ENCODE measurements at places on chromosomes 4 and X.

DNA sequence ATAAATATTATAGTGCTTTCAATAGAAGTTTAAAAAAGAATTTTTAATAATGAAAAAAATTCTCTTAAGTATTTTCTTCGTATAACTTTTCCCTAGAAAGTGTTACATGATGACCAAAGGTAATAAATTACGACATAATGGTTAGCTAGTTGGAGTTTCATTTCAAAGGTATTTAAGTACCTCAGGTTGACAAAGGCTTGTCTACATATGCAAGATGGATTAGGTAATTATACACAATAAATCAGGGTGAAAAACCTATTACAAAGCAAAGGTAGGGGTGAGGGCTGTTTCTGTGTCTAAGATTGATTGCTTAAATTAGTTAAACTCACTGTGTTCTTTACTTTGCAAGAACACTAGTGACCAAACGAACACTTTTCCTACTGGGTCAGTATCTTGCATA is 508.5 kb upstream of the FAT1 start:
- DNase-seq = no peak

- DNase-seq = no peak
Measured at GRCh38 chr4:132317923-132318322, 831.2 kb upstream of the PCDH10 start.

DNA sequence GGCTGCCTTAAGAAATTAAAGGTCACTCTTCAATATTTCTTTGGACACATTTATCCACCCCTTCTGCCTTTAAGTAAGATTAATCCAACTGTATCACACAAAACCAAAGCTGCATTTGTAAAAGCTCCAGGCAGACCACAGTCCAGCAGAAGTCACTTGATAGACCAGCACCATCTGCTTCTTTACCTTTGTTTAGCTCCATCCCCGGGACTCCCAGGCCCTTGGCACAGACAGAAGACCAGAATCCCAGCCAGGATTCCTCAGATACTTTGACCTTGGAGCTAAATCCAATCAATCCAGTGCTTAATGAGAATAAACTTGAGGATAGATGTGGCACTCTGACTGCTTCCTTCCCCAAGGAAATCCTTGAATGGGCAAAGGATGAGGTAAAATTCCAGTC is 333.1 kb upstream of the RASGEF1B start:
- no peak for DNase-seq

- DNase-seq = no peak
Measured at GRCh38 chrX:95907081-95907480, 777.6 kb upstream of the DIAPH2 start.

DNA sequence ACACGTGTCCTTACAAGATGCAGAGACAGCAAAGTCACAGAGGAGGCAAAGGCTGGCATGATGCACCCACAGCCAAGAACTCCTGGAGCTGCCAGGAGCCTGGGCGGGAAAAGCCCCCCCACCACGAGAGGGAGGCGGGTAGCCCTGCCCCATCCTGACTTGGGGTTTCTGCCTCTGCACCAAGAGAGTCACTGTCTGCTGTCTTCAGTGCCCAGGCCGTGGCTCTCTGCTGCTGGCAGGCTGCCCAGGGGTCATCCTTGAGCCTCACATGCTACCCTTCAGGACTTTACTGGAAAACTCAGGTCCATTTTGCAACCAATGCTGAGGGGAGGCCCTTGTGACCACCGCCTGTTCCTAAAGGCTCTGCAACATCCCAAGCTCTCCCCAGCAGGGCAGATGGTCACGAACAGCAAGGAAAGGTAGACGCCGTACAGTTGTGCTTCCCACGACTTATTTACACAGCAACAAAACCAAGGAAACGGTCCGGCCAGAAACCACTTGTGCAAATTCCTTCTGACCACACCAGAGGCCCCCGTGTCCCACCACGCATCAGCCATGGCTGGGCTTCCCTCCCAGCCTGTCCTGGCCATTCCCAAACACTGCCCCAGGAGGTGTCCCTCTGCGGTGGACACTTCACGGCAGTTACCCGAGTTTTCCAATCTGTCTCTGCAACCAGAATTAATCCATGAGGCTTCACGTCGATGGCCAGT is 56.9 kb downstream of the ACOX3 start:
- DNase-seq = no peak

GRCh38 chr4:111601671-111602070 is 543.6 kb upstream of the FAM241A start:
- DNase-seq = no peak

DNA sequence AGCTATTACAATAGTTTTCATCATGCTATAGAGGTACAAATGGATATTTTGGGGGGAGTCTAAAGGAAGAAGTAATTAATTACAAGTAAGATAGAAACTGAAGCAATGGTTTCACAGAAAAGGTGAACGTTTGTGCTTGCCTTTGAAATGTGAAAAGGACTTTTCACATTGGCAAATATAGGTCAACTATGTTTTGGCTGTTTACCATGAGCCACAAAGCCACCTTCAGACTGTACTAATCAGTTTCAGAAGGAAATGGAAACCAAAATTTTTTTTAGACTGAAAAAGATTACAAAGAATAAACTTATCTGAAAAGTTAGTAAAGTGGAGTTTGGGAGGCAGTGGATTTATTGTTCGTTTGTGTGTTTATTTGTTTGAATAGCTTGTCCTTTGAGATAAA is 32.1 kb downstream of the SYTL5 start:
- no peak for DNase-seq

- DNase-seq = no peak
Measured at GRCh38 chrX:27186671-27187070, 276.5 kb downstream of the PPP4R3C start.

GRCh38 chr4:617644-618641 is 7.4 kb upstream of the PDE6B start:
- DNase-seq = no peak

- DNase-seq = no peak
Measured at GRCh38 chr4:14054391-14054790, 426.9 kb upstream of the BOD1L1 start.

GRCh38 chrX:135477576-135477975 is 42.9 kb upstream of the INTS6L start:
- DNase-seq = peak; percentile 0

DNA sequence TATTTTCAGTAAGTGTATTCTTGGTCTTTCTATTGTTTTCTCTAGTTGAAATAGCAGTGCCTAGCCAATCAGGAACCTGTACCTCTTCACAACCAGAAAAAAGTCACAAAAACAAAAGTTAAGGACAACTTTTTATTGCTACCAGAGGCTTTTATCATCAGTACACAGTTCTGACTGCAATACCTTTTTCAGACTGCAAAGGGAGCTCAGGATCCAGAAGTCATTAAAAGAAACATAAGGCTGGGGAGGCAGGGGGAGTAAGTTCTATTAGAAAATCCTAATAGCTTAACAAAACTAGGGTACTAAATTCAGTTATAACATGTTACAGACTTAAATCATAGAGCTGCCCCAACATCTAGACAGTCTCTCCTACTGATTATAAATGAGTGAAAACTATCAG is 28.8 kb downstream of the CCNI start:
- DNase-seq = no peak

- DNase-seq = no peak
Measured at GRCh38 chr4:134024251-134024650, 177.3 kb downstream of the PABPC4L start.

- no peak for DNase-seq
Measured at GRCh38 chr4:138259824-138260223, 17.7 kb upstream of the SLC7A11 start.

DNA sequence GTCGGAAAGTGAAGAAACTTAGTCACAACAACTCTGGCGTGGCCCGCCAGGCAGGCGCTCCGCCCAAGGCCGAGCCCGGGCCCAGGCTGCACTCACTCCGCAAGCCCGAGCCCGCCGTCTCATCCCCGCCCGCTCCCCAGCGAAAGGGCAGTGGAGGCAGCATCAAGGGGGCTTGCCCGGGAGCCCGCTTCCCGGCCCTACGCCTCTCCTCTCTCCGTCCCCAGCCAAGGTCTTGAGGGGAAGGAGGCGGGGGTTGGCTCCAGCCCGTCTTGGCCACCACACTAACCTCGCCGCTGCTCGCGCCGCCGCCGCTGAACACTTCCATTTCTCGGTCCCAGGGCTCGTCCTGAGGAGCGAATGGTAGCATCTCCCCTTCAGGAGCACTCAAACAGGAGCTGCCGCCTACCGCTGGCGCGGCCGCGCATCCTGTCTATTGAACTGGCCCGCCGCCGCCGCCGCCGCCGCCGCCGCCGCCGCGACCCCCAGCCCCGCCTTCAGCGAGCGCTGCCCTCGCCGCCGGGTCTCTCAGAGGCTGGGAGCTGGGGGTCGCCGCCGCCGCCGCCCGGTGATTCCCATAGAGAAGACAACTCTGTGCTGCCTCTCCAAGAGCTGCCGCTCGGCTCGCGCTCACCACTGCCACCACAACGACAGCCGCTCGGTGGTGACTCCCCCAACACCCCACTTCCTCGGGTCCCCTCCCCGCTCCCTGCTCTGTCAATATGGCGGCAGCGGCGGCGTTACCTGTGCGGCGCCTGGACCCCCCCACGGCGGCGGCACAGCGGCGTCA is at the start of gene RPS6KA6:
TSS of gene RPS6KA6 (minus strand) at position 667 of the 787 bp plus-strand sequence. CDS start at position 367, 300 bp downstream.
- peak; percentile 45 for DNase-seq

DNA sequence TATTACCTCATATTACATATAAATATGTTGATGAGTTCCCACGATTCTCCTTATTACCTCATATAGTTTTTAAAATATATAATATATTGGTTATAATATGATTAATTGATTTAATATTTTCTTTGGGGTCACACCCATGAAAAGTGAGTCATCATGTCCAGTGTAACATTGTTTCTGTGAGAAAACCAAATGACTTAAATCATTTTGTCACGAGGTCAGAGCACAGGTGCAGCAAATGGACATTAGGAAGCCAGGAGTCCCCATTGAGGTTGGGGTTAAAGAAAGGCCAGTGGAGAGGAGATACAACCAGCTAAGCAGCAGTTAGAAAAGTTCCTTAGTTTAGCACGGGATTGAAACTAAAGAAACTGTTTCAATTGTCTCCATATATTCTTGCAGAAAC is 133.9 kb upstream of the RAPGEF2 start:
- no peak for DNase-seq

DNA sequence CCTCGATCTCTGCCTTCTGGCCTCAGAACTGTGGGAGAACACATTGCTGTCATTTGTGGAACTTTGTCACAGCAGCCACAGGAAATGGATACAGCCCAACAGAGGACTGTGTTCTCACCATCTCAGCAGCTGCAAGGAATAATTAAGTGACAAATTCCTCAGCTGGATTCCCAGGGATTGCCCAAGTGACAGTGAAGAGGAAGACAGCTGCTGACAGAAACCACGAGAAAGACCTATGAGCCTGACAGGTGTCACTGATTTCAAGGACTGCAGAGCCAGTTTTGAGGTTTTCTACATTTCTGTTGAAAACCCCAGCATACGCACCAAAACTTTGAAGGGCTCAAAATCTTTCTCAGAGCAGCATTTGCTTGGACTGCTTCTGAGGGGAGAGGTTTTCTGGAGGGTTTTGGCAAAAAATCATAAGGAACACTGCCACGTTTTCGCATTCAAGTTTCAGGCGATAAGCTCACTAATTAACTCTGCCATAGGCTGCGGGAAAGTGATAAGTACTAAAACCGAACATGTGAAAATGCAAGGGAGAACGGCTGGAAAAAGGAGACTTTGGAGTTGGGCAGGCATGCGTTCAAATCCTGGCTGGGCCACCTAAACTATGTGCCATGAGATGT is 88.8 kb downstream of the DRD5 start:
- DNase-seq = no peak

DNA sequence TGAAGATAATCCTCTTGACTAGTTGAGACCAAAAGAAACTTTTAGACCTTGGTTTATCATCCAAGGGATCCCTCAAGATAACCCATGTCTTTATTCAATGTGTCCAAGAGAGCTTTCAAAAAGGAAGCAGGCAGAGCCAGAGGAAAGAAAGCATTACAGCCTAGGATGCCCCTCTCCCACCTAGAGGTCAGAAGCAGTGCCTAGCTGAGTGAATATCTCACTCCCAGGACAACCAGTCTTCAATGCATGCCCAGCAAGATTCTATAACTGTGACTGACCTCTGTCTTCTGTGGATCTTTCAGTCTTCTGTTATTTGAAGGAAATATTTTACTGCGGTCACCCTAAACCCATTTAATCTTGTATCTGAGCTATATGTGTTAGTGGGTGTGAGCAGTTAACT is 537.2 kb upstream of the CPEB2 start:
- DNase-seq = no peak

DNA sequence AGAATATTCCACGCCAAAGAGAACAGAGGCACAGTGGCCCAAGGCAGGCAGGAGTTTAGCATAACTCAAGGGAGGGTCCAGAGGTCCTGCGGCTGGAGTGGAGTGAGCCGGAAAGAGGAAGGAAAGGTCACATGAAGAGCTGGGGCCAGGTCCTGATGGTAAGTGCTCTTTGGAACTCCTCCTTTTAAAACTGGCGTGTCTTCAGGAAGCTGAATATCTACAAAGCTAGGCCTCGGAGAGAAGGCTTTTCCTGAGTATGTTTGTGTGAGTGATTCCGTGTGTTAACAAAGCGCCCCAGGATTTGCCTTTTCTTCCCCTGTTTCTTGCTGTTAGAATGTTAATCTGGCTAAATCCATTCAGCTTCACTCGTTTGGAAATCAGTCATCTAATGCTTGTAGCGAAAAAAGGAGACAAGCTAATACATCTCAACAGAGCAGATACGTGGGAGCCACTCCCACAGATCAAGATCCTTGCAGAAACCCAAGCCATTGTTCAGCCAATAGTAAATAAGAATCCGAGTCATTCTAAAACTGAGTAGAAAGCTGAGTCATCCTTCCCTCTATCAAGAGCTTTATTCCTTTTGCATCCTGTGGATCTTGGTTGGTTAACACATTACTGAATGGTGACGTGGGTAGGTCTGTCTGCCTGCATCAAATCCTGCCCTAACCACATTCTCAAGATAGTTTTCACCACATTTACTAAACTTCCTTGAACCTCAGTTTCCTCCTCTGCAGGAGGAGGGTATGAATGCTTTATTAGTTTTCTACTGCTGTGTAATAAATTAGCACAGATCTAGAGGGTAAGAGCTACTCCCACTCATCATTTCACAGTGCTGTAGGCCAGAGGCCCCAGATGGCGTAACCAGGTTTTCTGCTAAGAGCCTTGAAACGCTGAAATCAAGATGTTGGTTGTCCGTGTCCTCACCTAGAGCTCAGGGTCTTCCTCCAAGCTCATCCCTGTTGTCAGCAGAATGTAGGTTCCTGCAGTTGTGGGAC is 43.2 kb upstream of the RBM47 start:
- peak; percentile 17 for DNase-seq

DNA sequence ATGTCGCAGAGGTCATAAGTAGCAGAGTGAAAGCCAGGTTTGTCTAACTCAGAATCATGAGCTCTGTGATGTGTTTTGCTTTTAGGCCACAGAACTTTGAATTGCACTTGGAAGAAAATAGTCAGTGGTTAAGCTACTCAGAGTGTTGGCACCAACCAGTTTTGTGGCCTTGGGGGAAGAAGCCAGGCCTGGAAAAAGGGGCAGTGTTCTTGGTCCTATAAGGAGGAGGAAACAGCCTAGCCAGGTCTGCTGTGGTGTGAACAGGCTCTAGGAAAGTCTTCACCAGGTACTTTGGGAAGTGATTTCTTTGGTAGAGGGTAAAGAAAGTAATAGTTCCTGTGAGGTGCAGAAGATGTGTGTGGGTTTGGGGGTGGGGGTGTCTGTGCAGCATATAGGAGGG is 49.2 kb downstream of the FHIP1A start:
- DNase-seq = no peak
